ENCODE measurements at places on chromosomes 5 and 9.

- no peak for DNase-seq
Measured at GRCh38 chr5:158640593-158640980, 459.1 kb downstream of the EBF1 start.

DNA sequence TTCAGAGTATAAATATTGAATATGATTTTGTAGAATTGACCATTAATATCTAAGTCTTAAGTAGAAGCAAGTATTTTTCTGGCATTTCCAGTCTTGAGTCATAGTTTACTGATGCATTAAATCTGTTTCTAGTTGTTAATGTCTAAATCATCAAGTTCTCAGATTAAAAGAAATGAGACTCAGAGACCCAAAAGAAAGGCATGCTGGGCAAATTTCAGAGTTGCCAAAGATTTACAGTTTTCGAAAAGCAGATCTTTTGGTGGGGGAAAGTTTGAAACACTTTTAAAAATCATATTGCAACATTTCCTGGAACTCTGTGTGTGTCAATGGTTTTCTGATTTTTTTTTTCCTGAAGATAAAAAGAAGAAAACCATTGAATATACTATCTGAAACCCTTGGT, 60.9 kb downstream of the ANKRD55 start:
- no peak for DNase-seq

GRCh38 chr9:121861501-121862180, 210.2 kb downstream of the DAB2IP start:
- no peak for DNase-seq

DNA sequence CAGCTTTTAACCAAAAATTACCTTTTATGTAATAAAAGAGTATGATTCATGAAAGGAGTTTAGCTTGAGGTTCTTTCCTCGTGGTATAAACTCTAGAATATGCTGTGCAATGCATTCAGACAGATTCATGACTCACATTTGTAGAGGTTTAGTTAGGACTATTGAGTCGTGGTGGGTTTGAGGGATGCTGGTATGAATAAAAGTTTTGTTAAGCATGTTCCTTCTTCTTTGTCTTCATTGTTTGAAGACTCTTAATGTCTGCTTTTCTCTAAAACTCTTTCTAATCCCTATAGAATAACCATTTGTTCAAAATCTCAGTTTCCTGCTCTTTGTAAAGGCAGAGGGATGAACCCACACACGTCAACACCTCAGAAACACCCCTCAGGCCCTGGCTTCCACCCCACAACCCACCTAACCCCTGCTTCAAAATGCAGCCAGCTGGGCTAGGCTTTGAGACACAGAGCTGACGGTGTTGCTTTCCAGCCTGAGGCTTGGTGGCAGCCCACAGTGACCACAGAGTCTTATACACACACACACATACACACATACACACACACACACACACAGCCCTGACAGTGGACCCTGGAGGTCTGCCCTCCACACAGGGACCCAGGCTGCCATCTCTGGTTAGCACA, 69.0 kb upstream of the IRX1 start:
- DNase-seq = no peak

DNA sequence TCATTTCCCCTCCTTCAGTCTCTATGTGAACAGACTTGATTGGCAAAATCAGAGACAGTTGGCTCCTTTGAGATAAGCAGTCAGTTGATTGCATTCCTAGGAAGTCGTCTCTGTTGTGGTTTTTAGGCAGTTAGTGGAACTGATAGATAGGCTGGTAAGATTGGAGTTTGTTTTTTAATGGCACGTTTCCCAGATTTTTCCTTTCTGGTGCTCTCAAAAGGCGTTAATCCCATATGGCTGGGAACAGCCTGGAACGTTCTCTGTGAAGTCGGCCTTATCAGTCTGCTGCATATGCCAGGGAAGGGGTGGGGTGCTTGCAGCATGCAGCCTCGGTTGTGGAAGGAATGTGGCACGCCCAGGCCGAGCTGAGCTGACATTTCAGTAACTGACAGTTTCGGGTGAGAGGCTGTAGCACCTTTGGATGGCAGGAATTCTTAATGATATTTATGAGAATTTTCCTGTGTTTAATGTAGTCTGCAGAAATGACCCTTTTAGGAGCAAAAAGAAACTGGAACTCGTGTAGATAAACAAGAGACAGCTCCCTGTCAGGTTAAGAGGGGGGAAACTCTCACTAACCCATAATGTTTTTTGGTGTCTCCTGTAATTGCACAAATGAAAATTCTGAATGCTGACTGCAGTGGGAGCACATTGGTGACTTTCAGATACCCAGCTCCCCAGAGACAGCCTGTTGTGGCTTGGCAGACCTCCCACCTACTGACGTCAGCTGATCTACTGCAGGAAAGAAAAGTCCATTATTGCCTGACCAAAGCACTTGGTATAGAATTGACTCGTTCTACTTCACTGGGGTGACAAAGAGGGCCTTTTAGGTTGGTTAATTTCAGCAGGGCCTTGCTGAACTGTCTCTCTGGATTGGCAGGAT, 6.3 kb downstream of the SPTAN1 start:
- peak; percentile 22 for DNase-seq

- no peak for DNase-seq
Measured at GRCh38 chr9:11506980-11507379, 894.2 kb upstream of the PTPRD start.

DNA sequence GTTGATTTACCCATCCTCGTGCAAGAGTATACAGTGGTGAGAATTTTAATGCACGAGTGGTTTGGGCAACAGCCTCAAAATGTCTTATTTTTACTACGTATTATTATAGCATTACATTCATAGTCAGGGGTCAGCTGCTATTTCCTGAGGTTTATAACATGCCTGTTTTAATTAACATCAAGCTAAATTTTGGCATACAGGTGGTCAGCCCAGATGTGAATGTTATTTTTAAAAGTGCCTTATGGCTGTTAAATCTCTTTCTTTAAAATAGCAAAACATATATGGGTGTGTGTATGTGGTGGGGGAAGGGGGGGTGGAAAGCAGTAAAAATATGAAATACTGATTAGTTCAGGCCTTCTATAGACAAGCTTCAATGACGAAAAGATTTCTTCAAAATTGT, 424.5 kb upstream of the CLINT1 start:
- DNase-seq = no peak

GRCh38 chr9:137286975-137287383, 9.5 kb downstream of the TOR4A start:
- DNase-seq = no peak

DNA sequence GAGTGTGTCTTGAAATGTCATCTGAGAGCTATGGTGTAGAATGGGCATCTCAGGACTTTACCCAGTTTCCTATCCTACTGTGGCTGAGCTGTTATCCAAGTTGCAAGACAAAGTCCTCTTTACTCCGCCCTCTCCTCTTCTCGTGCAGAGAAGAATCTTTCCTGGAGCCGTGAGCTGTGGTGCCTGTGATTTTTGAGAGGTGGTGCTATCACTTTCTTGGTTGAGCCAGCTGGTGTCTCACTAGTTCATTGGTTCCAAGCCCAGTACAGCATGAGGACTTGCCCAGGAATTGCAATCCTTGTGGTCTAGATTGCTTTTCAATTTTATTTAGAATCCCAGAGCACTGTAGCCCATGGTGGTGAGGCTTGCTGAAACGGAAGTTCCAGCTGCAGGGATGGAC, 2300.3 kb downstream of the MAT2B start:
- no peak for DNase-seq

DNA sequence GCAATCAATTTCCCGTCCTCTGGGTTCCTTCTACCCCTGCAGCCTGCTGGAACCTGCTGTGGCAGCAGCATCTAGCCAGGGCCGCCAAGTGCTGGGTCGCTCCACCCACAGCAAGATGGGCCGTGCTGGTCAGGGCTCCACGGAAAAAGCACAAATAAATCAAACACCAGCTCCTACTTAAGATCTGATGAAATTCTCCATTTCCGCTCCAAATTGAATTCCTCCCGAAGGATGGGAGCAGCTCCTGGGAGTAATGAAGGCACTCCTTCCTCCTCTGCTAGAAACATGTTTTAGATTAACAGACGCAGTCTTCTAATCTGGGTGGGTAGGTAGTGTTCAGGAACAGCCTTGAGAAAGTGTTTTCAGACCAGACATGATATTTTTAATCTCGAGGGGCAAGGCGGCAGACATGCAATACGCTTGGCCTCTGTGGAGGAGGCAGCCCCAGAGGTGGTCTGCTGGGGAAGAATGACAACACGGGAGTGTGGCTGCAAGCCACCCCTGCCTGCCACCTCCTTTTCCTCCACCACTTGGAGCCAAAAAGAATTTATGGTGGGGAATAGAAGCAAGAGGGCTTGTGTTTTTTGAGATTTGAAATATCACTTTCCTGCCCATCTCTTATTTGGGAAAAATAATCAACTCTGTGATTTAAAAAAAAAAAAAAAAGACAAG, 194.1 kb downstream of the AOPEP start:
- DNase-seq = no peak

DNA sequence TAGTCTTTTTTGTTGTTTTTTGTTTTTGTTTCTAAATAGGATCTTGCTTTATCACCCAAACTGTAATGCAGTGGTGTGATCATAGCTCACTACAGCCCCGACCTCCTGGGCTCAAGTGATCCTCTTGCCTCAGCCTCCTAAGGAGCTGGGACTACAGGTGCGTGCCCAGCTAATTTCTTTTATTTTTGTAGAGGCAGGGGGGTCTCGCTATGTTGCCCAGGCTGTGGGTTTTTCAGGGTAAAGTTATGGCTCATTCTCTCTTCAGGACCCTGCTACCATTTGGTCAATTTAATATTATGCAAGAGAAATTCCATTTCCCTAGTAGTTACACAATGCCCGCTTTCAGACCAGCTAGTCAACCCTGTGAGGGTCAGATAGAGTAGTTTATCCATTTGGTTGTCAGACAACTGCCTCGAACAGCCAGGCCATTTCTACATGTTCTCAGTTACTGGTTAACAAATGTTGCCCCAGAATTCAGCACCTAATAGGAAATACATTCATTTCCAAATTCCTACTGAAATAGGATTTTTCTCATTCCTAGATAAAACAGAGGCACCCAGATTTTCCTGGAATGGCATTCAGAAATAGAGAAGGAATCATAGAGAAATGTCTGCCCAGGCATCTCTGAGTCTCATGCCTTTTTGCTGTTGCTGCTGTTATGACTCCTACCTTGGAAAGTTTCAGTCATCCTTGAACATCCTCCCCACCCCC, 6.4 kb upstream of the GLIS3 start:
- no peak for DNase-seq

DNA sequence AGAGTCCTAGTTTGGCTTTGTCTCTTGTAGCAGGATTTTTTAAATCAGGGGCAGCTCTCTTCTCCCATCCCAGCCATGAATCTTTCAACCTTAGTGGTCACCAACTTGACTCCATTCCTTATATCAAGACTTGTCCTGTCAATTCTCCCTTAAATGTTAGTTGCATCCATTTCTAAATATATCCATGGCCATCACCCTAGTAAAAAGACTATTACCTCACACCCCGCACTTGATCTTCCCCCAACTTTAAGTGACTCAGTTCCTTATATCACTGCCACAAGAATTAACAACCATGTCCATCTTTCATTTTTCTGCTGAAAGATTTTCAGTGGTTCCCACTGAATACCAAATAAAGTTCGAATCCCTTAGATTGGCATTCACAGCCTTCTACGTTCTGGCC, 67.0 kb downstream of the STX17 start:
- DNase-seq = no peak

- DNase-seq = no peak
Measured at GRCh38 chr9:112896131-112896530, 5.5 kb upstream of the SLC46A2 start.

DNA sequence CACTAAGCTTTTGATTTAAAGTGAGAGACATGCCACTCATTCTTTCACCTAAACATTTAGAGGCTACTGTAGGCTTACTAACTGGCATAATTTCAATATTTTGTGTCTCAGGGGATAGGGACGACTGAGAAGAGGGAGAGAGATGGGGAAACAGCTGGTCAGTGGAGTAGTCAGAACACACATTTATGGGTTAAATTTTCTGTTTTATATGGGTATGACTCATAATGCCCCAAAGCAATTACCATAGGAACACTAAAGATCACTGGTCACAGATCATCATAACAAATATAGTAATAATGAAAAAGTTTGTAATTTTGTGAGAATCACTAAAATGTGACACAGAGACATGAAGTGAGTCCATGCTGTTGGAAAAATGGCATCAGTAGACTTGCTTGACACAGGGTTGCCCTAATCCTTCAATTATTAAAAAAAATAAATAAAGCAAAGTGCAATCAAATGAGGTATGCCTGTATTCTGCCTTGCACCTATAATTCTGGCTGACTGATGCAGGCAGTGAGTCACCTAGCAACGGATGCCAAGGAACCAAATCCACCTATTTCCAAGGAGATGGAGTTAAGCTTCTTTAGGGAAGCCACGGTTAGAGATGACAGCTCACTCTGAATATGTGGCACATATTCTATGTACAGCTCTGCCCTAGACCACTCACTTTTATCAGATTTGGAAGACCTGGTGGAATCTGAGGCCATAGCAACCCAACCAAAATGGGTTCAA, 166.1 kb downstream of the MARCHF11 start:
- no peak for DNase-seq

- DNase-seq = no peak
Measured at GRCh38 chr5:18397371-18397770, 763.1 kb downstream of the TAF11L14 start.

DNA sequence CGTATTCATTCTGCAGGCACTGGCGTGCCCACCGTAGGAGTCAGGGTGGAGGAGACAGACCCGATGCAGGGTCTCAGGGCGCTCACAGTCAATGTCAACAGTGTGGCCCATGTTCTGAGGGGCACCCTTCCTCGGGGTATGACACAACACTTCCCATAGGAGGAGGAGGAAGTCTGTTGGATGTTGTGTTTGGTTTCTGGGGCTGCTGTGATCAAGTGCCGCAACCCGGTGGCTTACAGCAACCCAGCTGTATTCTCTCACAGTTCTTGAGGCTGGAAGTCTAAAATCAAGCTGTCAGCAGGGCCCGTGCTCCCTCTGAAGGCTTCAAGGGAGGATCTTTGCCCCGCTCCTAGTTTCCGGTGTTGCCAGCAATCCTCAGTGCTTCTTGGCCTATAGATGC, 5.6 kb upstream of the HNRNPAB start:
- no peak for DNase-seq

- no peak for DNase-seq
Measured at GRCh38 chr5:127306647-127307046, 16.1 kb downstream of the MEGF10 start.

DNA sequence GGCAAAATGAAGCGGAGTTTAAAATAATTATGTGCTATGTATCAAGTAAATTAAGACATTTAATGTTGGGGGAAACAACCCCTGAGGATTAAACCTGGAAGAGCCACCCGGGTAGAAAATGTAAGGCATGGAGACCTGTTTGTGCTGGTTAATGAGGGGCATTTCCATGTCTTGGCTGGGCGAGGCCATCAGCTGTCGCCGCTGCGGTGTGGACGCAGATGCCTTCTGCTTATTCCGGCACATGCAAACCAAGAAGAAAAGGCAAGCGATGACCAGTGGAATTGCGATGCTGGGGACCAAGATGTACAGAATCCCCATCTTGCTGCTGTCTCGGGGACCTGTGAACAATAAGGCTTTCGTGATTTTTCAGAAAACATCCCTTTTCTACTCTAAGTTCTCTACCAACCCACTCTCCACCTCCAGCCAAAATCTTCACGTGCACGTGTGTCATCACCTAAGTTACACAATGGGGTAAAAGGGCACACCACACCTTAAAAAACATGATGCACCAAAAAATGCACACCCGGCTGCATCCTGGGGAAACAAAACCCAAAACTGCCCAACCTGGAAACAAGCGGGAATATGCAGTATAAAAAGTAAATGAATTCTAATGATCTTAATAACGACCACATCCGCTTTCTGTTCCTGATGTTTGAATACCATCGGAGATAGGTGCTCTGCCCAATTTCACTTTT, 223.5 kb downstream of the ROR2 start:
- no peak for DNase-seq

All from activated T-helper 2 cell treated with anti-CD3 and anti-CD28 coated beads, Interferon-gamma antibody, Interleukin-2, Interleukin-4, amounts not matched to agents 10 μg/mL and 5 μg/mL and 100 μg/mL, durations not matched to agents 14 hours and 24 hours and 36 hours (primary cell).